ENCODE measurements at places on chromosomes 2 and 18.

DNA sequence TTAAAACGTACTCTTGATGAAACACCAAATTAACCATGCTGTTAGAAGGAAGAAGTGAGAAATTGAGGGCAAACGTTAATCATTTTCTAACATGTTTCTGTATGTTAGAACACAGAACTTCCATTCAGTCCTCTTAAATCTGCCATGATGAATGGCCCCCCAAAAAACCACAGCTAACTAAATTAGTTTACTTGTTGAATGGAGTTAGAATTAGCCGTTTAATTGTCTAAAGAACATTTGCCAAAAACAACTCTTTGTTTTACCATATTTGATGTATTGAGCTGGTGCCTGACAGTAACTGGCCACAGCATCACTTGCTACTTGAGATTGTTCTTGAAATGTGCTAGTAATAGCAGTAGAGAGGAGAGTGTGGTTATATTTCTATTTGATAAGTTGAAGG is 12.7 kb downstream of the CCNYL1 start:
- DNase-seq: no peak

DNA sequence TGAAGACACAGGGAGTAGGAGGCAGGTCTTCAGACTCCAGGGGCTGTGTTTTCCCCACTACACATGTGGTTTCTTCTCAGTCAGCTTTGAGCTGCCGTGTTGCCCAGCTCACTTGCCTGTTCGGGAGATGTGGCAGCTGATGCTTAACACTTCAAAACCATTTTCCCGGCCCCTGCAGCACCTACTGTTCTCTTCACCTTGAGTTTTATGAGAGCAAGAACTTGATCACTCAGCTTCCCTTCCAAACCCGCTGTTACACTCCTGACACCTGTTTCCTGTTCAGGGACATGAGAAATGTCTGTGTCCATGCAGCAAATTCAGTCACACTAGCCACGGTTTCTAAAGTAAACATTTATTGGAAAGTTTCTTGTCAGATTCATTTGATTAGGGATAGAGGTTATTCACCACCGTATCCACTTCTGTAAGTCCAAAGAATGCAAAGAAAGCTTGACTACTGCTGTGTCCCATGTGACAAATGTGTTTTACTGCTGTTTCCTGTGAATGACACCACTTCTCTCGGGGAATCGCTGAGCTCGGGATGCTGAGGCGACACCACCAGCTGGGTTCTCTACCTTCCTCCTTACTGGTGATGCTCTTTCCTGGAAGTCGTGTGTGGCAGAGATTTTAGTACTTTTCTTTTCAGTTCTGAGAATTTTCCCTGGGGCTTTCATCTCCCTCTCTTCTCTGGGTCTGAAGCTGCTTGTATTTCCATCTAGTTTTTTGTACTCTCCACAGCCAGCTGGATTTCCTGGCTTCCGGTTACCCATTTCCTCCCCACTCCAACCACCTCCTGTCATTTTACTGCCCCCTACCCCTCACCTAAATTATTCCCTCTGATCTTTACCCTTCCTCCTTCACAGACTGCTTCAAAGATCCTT is 91.7 kb downstream of the KLF7 start:
- DNase-seq: no peak

DNA sequence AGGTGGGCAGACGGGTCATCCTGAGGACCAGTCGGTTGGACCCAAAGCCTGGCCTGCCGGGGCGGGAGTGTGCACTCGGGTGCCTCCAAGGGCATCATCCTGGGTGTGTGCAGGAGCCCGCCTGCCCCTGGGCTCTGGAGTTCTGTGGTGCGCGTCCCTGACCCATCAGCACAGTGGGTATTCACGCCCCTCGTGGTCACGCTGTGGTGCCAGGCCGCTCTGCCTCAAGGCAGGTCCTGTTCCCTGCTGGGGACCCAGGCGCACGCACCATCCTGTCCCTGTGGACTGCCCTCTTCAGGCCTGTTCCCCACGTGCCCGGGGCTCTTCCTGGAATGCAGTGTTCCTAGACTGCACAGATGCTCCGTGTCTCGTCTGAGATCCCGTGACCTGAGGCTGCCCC is 14.3 kb upstream of the D2HGDH start:
- no peak for DNase-seq

DNA sequence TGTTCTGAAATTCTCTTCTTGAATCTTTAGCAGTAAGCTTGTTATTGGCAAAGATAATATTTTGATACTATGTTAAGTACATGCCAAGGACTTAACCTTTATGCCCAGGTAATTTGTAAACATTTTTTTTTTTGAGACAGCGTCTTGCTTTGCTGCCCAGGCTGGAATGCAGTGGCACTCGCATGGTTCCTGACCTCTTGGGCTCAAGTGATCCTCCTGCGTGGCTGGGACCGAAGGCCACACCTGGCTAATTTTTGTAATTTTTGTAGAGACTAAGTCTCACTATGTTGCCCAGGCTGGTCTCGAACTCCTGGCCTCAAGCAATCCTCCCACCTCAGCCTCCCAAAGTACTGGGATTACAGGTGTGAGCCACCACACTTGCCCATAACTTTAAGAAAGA is 35.7 kb upstream of the ZCCHC2 start:
- no peak for DNase-seq

- no peak for DNase-seq
Observed at GRCh38 chr2:204670124-204670523, 124.8 kb downstream of the PARD3B start.

DNA sequence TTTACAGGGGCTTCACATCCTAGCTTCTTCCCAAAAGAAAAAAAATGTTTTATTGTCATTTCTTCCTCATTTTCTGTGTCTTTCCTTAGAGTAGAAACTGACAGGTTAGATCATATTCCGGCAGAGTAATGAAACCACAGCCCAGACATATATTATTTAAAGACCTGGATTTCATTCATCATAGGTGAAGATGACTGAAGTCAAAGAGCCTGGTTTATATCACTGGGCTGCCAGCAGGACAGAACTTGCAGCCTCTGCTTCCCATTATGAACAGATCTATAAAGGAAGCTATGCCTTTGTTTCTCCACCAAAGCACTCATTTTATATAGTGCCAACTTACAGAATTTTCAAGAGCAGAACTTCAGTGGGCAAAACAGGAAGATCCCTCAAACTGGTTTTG is 137.9 kb downstream of the METTL4 start:
- no peak for DNase-seq
